ENCODE measurements at places on chromosomes 16 and 17. TPM values are rescaled to one million over a fixed set of nuclear protein-coding genes. Genes with fewer than 3 reads are reported as not detected.

The TEX19 gene
- polyA plus RNA-seq = not detected

GRCh38 chr17:82314727-82315605 lies 2.4 kb downstream of the CD7 start:
- peak overlapping the region; percentile 91 for H3K4me3 ChIP-seq
- no peaks in the 10 kb centered on the region for H3K27me3 ChIP-seq
- DNase-seq = no peak
- peak overlapping the region; percentile 45 for H3K27ac ChIP-seq
- peaks cover 9% of the 10 kb centered on the region for H3K4me1 ChIP-seq

DNA sequence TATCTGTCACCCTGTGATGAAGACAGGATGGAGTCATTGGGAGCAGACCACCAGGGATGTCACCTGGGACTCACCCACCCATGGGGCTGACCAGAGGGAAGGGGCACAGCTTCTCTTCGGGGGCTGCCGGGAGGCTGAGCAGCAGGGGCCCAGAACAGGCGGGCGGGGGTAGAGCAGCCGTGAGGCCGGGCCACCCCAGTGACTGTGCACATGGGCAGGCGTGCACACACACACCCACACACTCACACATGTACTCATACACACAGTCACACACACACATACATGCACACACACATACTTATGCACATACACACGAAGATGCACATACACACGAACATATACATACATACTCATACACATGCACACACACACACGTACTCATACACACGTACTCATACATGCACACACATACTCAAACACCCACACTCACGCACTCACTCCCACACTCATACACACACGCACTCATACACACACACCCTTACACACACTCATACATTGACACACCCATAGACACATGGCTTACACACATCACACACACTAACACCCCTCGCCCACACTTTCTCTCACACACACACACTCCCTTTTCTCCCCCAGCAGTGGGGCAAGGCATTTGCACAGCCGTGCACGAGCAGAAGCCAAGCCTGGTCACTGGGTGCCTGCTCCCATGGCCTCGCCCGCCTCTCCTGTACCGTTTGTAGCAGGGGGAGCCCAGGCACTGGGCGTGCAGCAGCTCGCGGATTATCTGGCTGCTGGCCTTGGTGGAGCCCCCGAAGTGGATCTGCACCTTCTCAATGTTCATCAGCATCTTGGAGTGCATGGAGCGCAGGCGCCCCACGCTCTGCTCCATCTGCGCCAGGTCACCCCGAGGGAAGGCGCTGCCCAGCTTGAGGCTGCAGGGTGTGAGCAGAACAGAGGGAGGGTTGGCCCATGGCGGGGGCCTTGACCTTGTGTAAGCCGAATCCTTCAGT lies 12.4 kb downstream of the UBALD2 start:
- H3K36me3 ChIP-seq = no peaks in the 10 kb centered on the region
- H3K27me3 ChIP-seq = no peaks in the 10 kb centered on the region
- no peak overlapping the region for H3K4me3 ChIP-seq
- H3K4me1 ChIP-seq = peaks cover 30% of the 10 kb centered on the region

- H3K27ac ChIP-seq = no peak overlapping the region
- H3K4me1 ChIP-seq = no peaks in the 10 kb centered on the region
- no peak overlapping the region for H3K4me3 ChIP-seq
- DNase-seq = no peak
- H3K27me3 ChIP-seq = no peaks in the 10 kb centered on the region
Measured at GRCh38 chr17:16470265-16470664, 21.7 kb downstream of the LRRC75A start.

The ASB16 gene
- 0.10 TPM for polyA plus RNA-seq

The KRTAP4-9 gene
- not detected for polyA plus RNA-seq

The EVPLL gene
- polyA plus RNA-seq = not detected

The CD300E gene
- polyA plus RNA-seq = not detected

The CACNB1 gene
- 2.7 TPM for polyA plus RNA-seq

The CYBC1 gene
- 175 TPM for polyA plus RNA-seq

DNA sequence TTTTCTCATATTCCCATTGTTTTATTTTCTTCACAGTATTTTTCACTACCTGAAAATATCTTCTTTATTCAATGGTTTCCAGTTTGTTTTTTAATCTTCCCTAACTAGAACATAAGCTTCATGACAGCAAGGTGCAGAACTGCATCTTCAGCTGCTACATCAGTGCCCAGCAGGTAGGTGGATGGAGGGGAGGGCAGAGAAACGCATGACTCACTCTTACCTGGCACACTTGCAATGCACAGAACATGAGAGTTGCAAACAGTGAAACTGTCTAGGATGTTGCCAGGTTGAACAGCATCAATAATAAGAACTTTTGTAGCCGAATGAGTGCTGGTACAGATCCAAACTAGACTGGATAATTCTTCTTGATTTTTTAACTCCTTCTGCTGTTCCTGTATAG lies 127.1 kb downstream of the SPAG9 start:
- H3K27me3 ChIP-seq = no peaks in the 10 kb centered on the region
- no peak for DNase-seq
- peaks cover 44% of the 10 kb centered on the region for H3K36me3 ChIP-seq
- H3K4me3 ChIP-seq = no peak overlapping the region
- H3K27ac ChIP-seq = no peak overlapping the region

DNA sequence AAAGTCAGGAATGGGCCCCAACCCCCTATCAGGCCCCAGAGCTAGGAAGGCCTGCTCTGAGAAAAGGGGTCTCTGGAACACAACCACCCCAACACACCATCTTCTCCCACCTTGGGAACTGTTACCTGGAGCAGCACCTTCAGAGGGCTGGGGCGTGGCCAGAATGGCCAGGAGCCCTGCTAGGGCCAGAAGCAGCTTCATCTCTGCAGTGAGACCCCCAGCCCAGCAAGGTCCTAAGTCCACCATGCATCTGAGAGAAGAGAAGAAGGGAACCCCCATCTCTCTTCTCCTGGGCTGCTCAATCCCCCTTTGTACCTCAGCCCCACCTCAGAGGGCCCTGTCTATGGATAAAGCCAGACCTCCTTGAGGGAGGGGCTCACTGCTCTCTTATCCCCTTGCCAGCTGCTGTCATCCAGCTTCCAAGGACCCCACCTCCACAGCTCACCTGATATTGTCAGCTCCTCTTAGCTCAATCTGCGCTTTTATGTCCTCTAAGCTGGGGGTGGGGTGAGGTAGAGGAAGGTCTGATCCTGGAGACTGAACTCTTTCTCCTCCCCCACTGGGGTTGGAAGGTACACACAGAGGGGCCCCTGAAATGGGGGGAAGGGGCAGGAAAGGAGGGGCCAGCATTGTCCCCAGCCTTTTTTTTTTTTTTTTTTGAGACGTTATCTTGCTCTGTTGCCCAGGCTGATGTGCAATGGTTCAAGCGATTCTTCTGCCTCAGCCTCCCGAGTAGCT lies at the start of gene MPO:
Gene MPO, minus strand, starts transcription at position 456 of the 738 bp plus-strand sequence. Its CDS starts 177 bp downstream, at position 279.
- H3K36me3 ChIP-seq = no peaks in the 10 kb centered on the region
- H3K4me1 ChIP-seq = no peaks in the 10 kb centered on the region
- no peaks in the 10 kb centered on the region for H3K27me3 ChIP-seq

GRCh38 chr17:67994817-67995569 lies 1.3 kb downstream of the C17orf58 start:
- no peak for DNase-seq
- H3K4me3 ChIP-seq = peak overlapping the region; percentile 50

The TBC1D28 gene
- polyA plus RNA-seq = not detected

GRCh38 chr17:77036841-77037381 lies 103.9 kb upstream of the SEC14L1 start:
- no peak overlapping the region for H3K4me3 ChIP-seq
- H3K27ac ChIP-seq = no peak overlapping the region
- no peak for DNase-seq
- no peaks in the 10 kb centered on the region for H3K4me1 ChIP-seq

DNA sequence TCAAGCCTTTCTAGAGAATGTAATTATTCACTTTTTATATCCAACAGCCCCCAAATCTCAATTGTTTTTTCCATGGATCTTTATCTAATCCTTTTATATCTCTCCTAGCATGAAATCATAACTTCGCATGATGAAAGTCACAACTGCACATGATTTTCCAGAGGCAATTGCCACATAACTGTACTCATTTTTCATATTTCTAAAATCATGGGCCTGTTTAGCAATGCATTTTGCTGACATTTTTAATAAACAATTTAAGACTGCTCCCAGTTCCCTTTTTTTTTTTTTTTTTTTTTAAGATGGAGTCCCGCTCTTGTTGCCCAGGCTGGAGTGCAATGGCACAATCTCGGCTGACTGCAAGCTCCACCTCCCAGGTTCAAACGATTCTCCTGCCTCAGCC lies 83.5 kb downstream of the VMP1 start:
- peaks cover 19% of the 10 kb centered on the region for H3K4me1 ChIP-seq
- H3K36me3 ChIP-seq = peaks cover 2% of the 10 kb centered on the region
- no peak for DNase-seq
- H3K27ac ChIP-seq = no peak overlapping the region

- H3K36me3 ChIP-seq = no peaks in the 10 kb centered on the region
- DNase-seq = no peak
- no peak overlapping the region for H3K27ac ChIP-seq
Measured at GRCh38 chr17:66987059-66987616, 22.6 kb downstream of the CACNG4 start.

DNA sequence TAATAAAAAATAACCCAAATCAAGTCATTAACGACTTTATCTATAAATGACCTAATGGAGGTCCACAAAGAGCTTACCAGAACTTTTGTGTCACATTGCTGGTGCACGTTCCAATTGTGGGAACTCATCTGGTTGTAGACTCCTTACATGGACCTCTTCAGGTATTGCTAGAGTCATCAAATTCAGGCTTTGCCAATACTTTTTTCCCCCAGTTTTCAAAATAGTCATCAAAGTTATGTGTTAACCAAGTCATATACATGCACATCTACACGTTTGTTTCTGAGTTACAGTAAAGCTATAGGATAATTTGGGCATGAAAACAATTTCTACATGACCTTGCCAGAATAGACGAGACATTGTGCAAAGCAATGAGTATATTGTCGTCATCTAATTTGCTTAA lies 76.2 kb upstream of the ADAMTS18 start:
- no peak overlapping the region for H3K4me3 ChIP-seq
- no peaks in the 10 kb centered on the region for H3K4me1 ChIP-seq
- H3K27me3 ChIP-seq = no peaks in the 10 kb centered on the region
- DNase-seq = no peak
- H3K36me3 ChIP-seq = no peaks in the 10 kb centered on the region

The CTRL gene
- 1.5 TPM for polyA plus RNA-seq

The FBXW10 gene
- polyA plus RNA-seq = not detected

DNA sequence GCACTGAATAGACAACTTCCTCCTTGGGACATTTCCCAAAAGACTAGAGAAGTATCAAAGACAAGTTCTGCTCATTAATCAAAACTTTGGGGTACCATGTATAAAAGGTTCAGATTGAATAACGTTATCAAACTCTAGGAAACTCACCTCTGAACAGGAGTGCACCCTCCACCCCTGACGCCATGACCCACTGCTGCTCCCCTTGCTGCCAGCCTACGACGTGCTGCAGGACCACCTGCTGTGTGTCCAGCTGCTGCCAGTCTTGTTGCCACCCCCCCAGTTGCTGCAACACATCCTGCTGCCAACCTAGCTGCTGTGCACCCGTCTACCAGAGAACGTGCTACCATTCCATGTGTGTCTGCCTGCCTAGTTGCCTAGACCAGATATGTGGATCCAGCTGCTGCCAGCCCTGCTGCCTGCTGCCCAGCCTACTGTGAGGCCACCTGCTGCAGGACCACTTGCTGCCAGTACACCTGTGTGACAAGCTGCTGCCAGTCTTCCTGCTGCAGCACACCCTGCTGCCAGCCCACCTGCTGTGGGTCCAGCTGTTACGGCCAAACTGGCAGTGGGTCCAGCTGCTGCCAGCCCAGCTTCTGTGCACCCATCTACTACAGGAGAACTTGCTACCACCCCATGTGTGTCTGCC lies 13.8 kb upstream of the KRTAP9-2 start:
- no peaks in the 10 kb centered on the region for H3K4me1 ChIP-seq
- no peak for DNase-seq
- H3K36me3 ChIP-seq = no peaks in the 10 kb centered on the region
- peaks cover 10% of the 10 kb centered on the region for H3K27me3 ChIP-seq

The CCL3 gene
- 2.3 TPM for polyA plus RNA-seq

- no peak overlapping the region for H3K27ac ChIP-seq
- DNase-seq = no peak
- H3K4me3 ChIP-seq = no peak overlapping the region
Measured at GRCh38 chr17:32276171-32276601, 10.6 kb downstream of the RHBDL3 start.

GRCh38 chr16:13645601-13646245 lies 274.2 kb upstream of the ERCC4 start:
- no peak for DNase-seq
- no peak overlapping the region for H3K27ac ChIP-seq
- H3K27me3 ChIP-seq = no peaks in the 10 kb centered on the region
- no peaks in the 10 kb centered on the region for H3K4me1 ChIP-seq

- H3K36me3 ChIP-seq = no peaks in the 10 kb centered on the region
- no peak overlapping the region for H3K4me3 ChIP-seq
- no peak overlapping the region for H3K27ac ChIP-seq
- DNase-seq = no peak
- no peaks in the 10 kb centered on the region for H3K4me1 ChIP-seq
Measured at GRCh38 chr16:49409121-49409520, 35.5 kb downstream of the C16orf78 start.

The NLRC3 gene
- polyA plus RNA-seq = 49.8 TPM

The NOXO1 gene
- not detected for polyA plus RNA-seq

DNA sequence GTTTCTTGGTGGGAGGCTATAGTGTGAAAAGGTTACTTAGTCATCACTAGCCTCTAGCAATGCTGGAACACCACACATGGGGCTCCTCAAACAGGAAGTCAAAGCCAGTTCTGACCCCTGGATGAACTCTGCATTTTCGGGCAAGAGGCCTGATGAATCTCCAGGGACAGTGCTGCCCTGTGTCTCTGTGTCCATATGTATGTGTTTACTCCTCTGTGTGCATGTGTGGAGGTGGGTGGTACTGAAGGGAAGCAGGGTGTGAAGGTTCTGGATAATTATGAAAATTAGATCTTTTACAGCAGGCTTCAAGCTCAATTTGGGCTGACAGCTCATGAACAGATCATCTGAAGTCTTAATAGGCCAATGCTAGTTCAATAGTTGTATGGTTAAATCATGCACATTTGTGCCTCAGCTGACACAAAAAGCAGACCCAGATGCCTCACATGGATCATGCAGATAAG lies 133.6 kb downstream of the SNX11 start:
- peaks cover 64% of the 10 kb centered on the region for H3K4me1 ChIP-seq
- no peak for DNase-seq
- no peak overlapping the region for H3K4me3 ChIP-seq
- no peaks in the 10 kb centered on the region for H3K36me3 ChIP-seq

The C16orf46 gene
- 0.93 TPM for polyA plus RNA-seq

- no peak for DNase-seq
- no peak overlapping the region for H3K4me3 ChIP-seq
- H3K4me1 ChIP-seq = peaks cover 20% of the 10 kb centered on the region
Measured at GRCh38 chr16:66594739-66595138, 9.8 kb upstream of the CMTM3 start.
